Articular chondrocyte of knee joint (primary cell): ENCODE measurements at places on chromosomes 2 and 18. TPM values are rescaled to one million over a fixed set of nuclear protein-coding genes. Genes with fewer than 3 reads are reported as not detected.

SPATA3 gene
- not detected in 2 replicates for total RNA-seq

FRZB gene
- 1.4 and 2.4 TPM in 2 replicates for total RNA-seq

LOXL3 gene
- 162 and 188 TPM in 2 replicates for total RNA-seq

PKDCC gene
- 12.3 and 15.6 TPM in 2 replicates for total RNA-seq

IL37 gene
- not detected in 2 replicates for total RNA-seq

KCNF1 gene
- total RNA-seq: not detected in 2 replicates

RUFY4 gene
- not detected in 2 replicates for total RNA-seq

POMC gene
- 0.86 and 1.0 TPM in 2 replicates for total RNA-seq
